ENCODE measurements at places on chromosomes 13 and 19.
A peak's percentile ranks its signal among the peaks of the same experiment; 100 is the strongest.

DNA sequence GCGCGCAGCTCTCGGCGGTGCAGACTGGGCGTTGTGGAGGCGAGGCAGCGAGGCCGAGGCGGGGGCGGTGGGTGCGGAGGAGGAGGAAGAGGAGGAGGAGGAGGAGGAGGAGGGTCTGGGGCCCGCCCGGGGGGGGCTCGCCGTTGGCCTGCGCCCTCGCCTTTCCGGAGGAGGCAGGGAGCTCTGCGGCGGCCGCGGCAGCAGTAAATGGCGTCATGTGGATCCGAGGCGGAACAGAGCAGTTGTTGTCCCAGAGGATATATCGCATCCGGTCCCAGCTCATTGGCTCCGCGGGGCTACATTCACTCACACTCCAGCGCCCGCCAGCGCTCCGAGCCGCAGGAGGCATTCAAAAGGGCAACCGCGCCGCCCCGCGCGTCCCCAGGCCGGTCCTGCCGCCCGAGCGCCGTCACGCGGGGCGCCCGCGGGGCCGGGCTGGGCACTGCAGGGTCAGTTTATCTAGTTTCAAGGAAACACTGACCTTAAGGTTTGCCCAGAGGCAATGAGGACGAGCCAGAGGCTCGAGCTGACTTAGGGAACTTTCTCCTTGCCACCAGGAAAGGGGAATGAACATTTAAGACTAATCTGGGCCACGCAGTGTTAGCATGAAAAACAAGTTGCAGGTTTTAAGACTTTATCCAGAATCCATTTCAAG lies at the start of gene SPRY2:
Gene SPRY2, minus strand, starts transcription at position 26 of the 655 bp plus-strand sequence. CDS start 3,421 bp downstream, outside the sequence.
- no peak for DNase-seq

- no peak for DNase-seq
Measured at GRCh38 chr19:53655042-53655665, 23.4 kb downstream of the DPRX start.

- no peak for DNase-seq
Measured at GRCh38 chr13:87398047-87398446, 273.1 kb upstream of the SLITRK5 start.

- DNase-seq, result peak; percentile 31
Measured at GRCh38 chr19:52248241-52248640, 21.1 kb upstream of the ZNF766 start.

DNA sequence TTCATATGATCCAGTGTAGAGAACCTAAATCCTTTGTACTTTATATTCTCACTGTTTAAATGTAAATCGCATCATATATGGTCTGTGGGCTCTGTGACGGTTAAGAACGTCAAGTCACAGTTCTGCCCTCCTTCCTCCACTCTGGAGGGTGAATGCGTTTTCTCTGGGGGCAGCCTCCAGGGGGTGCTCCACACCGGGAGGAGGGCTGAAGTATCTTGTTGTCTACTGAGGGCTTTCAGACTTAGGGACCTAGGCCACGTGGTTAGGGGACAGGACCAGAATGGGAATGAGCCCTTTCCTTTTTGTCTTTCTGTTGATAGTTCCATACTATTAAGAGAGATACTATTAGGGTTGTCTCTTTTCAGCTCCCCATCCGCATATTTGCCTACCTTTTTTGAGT lies 504.9 kb downstream of the FGF9 start:
- DNase-seq, result no peak

DNA sequence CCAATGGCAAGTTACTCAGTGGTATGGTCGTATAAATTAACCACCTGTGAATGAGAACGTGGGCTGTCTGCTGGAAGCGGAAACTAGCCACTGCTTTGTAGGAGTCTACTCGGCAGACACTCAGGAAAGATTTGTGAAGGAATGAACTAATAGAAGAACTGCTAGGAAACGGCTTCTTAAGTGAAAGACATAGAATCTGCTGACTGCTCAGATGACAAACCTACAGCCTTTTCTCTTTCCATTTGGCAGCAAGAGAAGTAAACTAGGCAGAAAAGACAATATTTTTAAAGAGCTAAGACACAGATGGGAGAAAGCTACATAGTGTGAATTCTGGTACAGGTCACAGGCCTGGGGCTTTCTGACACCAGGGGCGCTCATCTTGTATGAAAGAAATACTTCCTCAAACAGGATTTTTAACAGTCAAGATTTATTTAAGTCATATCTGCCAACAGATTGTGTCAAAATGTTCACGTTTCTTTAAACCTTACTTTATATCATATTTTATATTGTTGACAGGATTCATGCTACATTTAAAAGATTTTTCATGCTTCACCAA lies 78.4 kb downstream of the MIPEP start:
- DNase-seq, result no peak

GRCh38 chr19:843836-844545 lies 3.2 kb downstream of the PRTN3 start:
- no peak for DNase-seq

DNA sequence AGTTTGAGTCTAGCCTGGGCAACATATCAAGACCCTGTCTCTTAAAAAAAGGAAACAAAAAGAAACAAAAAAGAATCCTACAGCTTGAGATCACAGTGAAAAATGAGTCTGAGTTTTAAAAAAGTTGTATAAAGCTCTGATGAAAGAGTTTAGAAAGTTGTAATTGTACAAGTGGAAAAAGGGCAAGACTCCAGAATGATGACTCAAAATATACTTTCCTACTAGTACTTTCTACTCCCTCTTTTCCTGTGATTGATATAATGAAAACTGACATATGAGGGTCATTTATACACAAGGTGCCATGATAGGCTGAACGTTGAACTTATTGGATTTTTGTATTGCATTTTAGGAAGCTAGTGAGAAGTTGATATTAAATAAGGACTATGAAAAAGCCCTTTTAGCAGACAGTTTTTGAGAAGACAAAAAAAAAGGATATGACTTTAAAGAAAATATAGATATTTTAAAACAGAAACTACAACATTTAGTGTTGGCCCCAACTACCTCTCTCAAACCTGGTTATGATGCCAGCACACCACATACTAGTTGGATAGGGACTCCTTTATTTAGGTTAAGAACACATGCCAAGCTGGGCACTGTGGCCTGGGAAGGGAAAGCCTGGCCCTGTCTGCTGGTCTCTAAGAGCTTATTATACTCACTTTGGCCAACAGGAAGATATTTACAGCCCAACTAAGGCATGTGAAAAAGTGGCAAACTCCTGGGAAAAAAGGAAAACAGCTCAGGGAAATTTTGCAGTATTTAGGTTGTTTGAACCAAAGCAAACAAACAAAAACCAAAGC lies 116.6 kb downstream of the KL start:
- no peak for DNase-seq

- DNase-seq, result no peak
Measured at GRCh38 chr13:101178406-101178805, 237.9 kb downstream of the NALCN start.

- no peak for DNase-seq
Measured at GRCh38 chr19:46069806-46070341, 29.1 kb upstream of the IGFL4 start.

DNA sequence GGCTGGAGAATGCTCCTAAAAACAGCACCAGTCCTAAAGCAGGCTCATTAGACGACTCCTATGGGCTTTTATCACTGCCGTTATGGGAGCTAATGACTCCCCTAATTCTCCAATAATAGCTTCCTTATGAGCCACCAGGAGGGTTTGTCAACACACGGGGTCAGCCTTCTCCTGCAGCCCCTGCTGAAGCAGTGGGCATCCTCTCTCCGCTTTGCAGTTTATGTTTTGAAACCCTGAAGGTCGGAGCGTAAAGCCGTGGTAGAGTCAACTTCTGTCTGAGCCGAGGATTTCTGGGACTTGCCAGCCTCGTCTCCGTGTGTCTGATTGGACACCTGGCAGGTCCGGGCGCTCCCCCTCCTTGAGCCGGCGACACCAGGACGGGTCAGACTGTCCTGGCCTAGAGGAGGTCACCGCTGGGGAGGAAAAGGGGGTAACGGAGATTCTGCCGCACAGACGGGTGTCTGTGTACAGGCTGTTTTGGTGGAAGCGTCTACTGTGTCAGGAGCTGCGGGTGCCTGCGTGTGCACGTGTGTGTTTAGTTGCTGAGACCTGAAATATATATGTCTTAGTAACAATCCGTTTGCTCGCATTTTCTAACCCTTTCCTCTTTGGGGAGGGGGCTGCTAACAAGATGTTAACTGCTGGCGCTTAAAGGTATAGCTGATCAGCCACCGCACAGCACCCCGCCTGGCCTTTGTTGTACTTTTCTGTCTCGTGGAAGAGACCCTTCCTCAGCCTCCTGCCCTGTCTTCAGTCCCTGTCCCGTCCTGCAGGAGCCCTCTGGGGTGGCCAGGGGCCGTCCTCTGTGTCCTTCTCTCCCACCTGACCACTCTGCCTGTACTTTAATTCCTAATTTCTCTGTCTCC lies 1.9 kb downstream of the KDM4B start:
- DNase-seq, result no peak

DNA sequence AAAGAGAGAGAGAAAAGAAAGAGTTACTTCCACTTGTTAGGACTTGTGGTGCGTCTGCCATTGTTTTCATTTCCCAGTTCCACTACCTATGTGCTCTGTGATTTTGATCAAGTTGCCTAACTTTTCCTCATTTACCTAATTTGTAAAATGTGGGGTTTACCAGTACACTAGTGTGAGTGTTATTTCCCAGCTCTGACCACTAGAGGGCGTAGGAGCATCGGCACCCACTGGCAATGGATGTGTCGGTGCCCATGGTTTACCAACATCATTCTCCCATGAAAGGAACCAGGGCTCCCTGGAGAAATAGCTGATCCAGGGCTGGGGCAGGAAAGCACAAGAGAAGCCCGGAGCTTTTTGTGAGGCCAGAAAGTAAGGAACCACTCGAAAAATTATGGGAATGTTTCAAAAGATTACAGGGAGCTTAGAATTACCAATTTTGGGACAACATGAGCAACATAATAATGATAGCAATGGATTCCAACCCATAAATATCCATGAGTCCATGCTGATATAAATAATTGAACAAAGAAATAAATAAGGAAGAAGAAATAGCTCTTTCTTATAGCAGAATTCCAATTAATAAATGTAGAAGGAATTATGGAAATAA lies 15.1 kb upstream of the CEACAM4 start:
- peak; percentile 44 for DNase-seq

DNA sequence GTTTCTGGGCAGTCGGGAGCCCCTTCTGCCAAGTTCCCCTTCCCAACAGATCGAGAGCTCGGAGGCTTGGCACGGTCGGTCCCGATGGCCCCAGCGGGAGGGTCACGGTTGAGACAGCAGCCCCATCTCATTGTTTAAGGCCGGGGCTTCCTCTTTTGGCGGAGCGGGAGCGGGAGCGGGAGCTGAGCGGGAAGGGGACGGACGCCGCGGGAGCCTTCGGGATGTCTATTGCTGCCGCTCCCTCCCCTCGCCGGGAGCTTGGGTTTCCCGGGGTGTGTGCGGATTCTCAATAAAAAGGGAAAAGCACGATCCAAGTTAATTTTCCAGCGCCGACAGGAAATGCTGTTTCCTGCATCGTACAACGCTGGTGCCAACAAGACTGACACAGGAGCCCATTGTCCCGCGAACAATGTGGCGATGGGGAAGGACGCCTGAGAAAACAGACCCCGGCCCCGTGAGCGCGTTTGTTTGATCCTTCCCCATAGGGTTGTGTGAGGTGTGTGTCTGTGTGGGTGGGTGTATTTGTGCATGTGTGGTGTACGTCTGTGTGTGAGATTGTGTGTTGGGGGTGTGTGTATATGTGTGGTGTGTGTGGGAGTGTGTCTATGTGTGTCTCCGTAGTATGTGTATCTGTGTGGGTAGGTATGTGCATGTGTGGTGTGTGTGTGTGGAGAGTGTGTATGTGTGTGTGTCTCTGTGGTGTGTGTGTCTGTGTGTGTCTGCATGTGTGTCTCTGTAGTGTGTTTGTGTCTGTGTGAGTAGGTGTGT lies 36.3 kb upstream of the FLT1 start:
- no peak for DNase-seq

DNA sequence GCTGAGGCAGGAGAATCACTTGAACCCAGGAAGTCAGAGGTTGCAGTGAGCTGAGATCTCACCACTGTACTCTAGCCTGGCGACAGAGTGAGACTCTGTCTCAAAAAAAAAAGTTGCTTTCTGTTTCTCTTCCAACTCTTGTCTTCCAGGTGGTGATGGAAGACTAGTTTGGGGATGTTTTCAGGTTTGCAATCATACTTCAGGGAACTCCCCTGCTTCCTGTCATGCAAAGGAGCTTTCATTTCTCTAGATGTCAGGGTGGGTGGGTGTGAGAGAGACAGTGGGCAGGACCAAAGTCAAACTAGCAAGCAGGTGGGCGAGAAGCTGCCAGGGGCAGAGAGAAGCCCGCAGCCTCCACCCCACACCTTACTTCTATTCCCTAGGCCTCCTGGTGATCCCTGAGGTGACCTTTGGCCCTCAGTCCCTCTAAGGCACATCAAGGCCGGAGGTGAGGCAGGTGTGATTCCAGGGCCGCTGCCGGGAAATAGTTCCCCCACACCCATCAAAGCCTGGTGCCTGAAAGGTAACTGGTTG lies 25.7 kb downstream of the CCNE1 start:
- peak; percentile 40 for DNase-seq

DNA sequence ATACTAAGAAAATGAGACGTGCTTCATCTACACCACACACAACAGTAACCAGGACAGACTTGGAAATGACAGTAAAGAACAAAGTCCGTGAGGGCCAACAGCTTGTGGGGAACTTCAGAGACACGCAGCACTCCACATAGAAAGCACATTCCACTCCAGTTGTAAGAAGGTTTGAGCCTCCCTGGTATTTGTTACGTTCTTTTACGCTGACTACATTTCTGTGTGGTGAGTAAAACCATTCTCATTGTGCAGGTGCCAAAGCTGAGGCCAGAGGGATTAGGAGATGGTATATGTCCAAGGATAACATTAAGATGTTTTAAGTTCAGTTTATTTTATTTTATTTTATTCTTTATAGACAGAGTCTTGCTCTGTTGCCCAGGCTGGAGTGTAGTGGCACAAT lies 1189.9 kb downstream of the UQCRFS1 start:
- no peak for DNase-seq

DNA sequence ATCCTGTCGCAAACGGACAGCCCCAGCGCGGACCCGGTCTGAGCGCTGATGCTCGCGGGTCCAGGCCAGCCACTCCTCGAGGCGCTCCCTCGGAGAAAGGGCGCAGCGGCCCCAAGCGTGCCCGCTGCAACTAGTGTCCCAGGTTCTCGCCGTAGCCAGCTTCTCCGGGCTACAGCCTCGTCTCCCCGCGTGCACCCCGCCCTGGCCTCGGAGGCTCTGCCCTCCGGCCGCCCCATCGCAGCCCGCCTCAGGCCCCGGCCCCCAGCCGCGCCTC lies 487 bp downstream of the FLT1 start:
- no peak for DNase-seq

- DNase-seq, result no peak
Measured at GRCh38 chr13:34750078-34750931, 191.8 kb upstream of the NBEA start.

- no peak for DNase-seq
Measured at GRCh38 chr13:26424181-26424580, 133.3 kb upstream of the WASF3 start.

Data from stimulated activated CD4-positive, alpha-beta T cell treated with anti-CD3 and anti-CD28 coated beads, TNF-alpha, amount 100 ng/mL, for 24 hours (primary cell).